ENCODE measurements at places on chromosomes 12 and 14.
A peak's percentile ranks its signal among the peaks of the same experiment; 100 is the strongest.

DNA sequence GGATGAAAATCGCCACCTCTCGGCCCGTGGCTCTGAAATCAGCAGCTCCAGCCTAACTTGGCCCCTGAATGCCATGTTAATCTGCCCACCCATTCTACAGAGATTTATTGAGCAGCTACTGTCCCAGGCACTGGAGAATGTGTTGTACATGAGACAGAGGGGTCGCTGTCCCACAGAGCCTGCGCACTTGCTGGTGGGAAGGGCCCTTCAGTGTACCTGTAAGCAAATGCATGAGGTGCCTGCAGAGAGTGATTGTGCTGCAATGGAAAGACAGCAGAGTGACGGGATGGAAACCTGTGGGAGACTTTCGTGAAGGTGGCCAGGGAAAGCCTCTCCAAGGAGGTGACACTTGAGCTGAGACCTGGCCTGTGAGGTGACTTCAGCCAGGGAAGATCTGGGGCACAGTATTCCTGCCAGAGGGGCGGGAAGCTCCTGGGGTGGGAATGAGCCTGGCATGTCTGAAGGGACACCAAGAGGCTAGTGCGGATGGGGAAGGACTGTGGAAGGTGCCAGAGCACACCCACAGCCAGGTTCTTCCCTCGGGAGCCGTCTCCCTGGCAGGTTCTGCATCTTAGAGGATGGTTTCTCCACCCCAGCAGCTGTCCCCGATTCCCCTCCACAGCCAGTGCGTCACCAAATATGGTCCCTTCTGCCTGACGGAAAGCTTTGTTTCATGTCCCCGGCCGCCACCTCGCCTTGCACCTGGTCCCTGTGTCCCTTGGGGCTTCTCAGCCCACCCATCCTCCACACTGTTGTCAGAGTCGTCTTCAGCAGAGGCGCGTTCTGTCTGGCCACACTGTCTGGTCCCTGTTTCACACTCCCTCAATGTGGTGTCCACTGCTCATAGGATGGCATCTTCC, 8.7 kb downstream of the SMIM41 start:
- DNase-seq: no peak

- DNase-seq: no peak
Measured at GRCh38 chr14:98682033-98682432, 590.0 kb downstream of the BCL11B start.

GRCh38 chr14:64387232-64387781, 846 bp upstream of the MTHFD1 start:
- peak; percentile 2 for DNase-seq

DNA sequence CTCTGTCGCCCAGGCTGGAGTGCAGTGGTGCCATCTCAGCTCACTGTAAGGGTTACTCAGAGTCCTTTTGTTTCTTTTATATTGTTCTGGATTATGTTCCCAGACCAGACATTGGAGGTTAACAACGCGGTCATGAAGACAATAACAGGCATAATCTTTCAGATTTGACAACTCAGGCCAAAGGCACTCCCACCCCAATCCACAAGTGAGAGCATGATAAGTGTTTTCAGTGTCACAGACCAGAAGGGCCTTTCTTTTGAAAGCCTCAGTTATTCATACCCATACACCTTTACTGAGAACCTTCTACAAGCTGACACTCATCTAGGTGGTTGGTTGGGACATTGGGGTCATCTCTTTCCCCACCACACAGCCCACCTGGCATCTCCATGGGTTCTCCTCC, 2.9 kb upstream of the TMEM63C start:
- DNase-seq: no peak

- no peak for DNase-seq
Measured at GRCh38 chr14:20652996-20653975, 11.8 kb upstream of the OR6S1 start.
